ENCODE measurements at places on chromosomes 6 and 20.
A peak's percentile ranks its signal among the peaks of the same experiment; 100 is the strongest.

DNA sequence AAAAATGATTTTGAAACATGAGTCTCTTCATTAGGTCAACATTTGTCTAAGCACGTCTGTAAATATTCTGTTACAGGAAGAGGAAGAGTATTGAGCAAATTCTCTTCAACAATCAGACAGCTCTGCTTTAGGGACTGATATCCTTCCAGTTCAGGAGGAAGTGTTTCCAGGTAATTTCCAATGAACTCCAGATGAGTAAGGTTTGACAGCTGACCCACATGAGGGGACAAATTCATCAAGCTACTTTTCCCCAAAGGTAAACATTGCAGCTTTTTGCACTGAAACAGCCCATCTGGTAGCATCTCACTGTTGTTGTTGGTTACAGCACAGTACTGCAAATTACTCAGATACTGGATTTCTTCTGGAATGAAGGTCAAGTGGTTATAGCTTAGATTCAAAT, 18.1 kb downstream of the ENPP1 start:
- no peak for DNase-seq

DNA sequence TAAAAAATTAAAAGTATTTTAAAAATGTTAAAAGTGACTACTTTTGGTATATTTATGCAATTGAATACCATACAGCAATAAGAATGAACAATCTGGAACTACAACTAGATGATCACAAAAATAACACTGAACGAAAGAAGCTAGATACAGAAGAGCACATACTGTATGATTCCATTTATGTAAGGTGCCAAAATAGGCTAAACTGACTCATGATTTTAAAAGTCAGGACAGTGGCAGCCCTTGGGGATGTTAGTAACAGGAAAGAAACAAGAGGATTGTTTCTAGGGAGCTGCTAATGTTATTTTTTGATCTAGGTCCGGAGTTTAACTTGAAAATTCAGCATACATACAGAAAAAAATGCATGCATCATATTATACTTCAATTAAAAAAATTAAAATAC, 42.3 kb downstream of the KIF13A start:
- no peak for DNase-seq

- DNase-seq, result no peak
These were observed 5.6 kb upstream of the BLCAP start for GRCh38 chr20:37533154-37533715.

GRCh38 chr20:45368221-45368980, 5.4 kb downstream of the SYS1 start:
- peak; percentile 59 for DNase-seq

DNA sequence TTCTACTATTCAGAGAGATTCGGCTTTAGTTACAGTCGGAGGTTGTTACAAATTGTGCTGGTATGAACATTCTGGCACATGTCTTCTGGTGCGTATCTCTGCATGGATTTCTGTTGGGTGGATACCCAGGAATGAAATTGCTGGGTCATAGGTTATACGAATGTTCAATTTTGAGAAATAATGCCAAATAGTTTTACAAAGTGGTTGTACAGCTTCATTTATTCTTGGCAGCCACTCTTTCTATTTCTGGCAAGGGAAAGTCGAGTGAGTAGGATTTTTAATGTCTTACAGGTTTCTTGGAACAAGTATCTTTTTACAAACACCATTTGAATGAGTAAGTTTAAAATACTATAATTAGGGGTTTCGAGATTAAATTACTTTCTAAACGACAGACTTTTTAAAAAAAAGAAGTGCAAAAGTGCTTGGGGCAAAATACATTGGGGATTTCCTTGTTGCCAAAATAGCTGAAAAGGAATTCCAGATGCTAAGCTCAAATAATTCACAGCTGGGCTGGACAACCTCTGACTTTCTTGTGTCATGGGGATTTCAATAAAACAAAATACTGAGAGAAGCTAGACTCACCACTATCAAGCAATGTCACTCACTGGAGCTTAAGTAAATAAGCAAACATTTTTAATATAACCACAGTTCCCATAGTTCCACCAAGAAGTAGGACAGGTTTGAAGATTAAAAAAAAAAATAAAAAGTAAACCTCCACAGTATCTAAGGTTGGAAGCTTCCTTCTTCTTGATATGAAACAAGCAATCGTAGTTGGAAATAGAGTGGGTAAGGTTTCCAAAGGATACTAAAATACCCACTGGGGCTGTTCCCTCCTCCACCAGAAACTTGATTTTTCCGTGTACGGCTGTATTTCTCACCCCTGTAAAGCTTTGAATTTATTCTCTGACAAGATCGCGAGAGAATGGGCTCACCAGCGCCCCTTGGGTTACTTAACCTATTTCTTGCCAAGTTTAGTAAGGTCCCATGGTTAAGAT, 21.6 kb upstream of the GFOD1 start:
- DNase-seq, result no peak

- no peak for DNase-seq
These were observed 60.0 kb downstream of the OR2J2 start for GRCh38 chr6:29230666-29231065.

DNA sequence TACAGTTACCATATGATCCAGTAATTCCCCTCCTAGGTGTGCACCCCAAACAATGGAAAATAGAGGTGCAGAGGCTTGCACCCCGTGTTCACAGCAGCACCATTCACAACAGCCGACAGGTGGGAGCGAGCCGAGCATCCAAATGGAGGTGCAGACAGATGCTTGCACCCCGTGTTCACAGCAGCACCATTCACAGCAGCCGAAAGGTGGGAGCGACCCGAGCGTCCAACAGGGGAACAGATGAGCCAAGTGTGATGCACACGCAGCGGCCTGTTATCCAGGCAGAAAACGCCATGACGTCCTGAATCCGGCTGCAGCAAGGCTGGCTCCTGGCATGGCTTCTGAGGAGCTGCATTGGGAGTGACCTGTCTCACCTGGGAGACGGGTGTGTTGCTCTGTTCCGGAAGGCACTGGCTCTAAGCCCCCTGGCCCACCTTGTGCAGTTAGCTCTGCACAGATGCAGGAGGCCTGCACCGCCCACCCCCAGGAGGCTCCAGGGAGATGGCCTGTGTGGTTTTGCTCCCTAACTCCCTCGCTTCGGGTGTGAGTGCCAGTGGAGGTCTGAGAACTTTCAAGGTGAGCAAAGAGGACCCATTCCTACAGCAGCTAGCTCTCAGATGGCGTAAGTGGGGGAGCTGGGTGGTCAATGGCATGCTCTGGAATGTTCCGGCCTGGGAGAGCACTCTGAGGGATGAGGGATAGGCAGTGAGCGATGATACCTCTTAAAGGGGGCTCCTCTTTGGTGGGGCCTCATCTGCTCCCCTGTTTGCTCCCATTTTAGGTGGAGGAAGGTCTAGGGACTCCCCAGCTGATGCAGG, 47.8 kb upstream of the FRMD1 start:
- no peak for DNase-seq

- DNase-seq, result peak; percentile 31
These were observed 188.8 kb downstream of the BACH2 start for GRCh38 chr6:90107771-90108282.

GRCh38 chr6:74534465-74535211, 671.2 kb downstream of the COL12A1 start:
- DNase-seq, result no peak

GRCh38 chr6:109197061-109197460, 101.8 kb downstream of the CEP57L1 start:
- no peak for DNase-seq

- DNase-seq, result no peak
These were observed 230.9 kb upstream of the DTNBP1 start for GRCh38 chr6:15893556-15894253.

DNA sequence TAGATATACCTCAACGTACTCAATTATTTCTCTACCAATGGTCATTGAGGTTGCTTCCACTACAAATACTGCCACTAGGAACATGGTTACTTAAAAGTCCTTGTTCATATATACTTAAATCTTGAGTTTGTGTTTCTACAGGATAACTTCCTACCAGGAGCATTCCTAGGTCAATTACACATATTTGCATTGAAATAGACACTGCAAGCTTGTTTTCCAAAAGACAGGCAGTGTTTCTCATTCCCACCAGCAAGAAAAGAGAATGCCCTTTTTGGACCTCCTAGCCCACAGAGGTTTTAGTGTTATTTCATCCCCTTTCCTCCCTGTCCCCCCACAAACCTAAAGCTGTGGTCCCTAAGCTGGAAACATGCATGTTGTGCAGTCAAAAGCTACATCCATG, 177.3 kb downstream of the ID4 start:
- DNase-seq, result no peak

DNA sequence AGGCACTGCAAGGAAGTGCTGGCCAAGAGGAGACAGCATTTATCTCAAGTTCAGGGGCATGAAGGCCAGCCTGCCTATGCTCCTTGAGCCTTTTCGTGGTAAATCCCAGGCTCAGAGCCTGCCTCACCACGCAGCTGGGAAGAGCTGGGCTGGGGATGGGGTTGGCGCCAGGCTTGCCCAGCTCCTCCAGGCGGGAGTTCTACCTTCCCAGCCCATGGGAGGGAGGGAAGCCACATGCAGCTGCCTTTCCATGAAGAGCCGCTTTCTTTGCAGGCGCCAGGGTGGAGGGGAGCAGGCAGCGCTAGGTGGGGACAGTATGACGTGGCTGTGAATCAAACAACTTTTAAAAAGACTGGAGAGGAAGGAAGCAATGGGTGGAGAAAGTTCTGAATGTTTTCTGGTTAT, 19.5 kb upstream of the SIRT5 start:
- no peak for DNase-seq

GRCh38 chr6:42434237-42434636, 17.5 kb downstream of the TRERF1 start:
- no peak for DNase-seq

- peak; percentile 86 for DNase-seq
These were observed at the start of gene HLA-DMA for GRCh38 chr6:32952817-32953739. HLA-DMA (minus strand) TSS chr6:32953097; CDS start chr6:32953036, 61 bp downstream.

All from CD4-positive, alpha-beta T cell treated with Interleukin-6 at 100 ng/mL for 8 hours (primary cell).